ENCODE measurements at places on chromosomes 3 and 15.
A peak's percentile ranks its signal among the peaks of the same experiment; 100 is the strongest.

DNA sequence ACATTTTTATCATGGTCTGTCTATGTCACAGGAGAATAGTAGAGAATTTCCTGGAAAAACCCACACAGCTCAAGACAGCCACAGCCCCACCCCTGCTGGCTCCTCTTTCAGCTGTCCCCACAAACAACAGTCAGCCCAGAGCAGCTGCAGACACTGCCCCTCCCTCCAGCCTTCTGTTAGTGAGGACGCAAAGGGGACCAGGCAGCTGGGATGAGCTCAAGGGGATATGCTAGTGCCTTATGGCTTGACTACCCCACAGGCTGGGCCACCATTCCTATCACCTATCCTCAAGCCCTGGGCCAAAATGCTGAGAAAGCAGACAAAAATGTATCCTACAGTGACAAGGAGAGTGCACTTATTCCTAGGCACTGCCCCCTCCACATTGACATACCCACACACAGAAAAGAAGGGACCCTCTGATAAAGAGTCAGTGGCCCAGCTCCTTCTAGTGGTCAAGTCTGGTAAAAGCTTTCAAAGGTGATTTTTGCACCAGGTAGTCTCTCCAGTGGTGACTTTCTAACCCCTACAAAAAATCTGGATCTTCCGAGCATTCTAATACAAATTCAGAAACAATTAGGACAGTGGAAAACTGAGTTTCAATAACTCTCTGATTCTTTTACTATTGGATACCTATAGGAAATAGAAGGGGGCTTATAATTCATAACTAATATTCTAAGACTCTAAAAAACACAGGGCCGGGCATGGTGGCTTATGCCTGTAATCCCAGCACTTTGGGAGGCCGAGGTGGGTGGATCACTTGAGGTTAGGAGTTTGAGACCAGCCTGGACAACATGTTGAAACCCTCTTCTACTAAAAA, 3.0 kb upstream of the MAP1A start:
- peak; percentile 36 for DNase-seq

DNA sequence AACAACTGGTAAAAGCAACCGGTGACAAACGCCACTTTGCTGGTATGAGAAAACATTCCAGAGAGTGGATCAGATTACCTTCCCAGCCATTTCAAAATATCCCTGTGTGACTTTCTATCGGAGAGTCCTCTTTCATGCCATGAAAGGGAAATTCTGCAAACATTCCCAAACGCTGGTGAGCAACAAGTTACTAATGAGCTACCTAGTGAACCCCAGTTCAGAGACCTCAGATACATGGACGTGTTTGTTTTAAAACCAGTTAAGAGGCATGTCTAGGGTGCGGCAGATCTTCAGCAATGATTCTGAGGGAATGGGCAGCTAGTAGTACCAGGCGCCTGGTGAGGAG, 418.2 kb upstream of the NR2F2 start:
- no peak for DNase-seq

GRCh38 chr15:73228128-73228646, 140.6 kb downstream of the HCN4 start:
- DNase-seq: no peak

GRCh38 chr3:7158516-7158915, 297.6 kb downstream of the GRM7 start:
- DNase-seq: no peak

DNA sequence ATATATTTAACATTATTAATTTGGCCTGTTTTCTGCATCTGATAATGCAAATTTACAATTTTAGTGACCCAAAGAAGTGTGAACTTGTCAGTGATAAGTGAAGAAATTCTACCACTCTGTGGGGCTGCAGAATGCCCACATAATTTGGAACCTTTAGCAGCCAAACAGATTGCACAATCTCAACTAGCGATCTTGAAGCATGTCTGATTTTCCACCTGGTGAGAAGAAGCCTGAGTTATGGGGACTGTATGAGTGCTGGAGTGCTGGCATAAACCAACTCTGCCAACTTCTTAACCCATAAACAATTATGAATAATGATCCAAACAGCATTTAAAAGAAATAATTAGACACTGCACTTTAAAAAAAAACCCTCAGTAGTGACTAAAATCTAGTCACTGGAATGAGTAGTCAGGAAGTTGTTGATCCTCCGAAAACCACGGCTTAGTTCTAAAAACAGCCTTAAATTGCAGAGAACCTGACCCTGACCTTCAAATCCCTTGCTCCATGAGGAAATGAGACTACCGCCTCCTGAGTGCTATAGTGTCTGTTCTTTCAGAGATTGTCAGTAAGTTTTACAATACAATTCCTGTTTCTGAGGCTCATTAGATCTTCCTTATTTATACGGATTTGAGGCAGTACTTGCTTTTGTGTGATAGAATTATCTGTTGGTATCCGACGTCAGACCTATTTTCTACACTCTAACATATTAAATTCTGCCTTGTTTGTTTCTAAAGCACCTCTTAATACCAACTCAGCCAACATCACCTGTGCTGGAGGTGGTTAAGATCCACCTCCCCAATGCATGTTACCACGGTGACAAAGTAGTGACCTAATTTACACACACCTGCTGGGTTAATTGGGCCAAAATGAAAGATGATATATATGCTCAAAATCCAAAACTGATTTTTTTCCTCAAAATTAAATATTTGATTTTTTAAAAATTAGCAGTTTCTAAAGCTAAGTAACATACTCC, 267.7 kb downstream of the ZBTB20 start:
- DNase-seq: peak; percentile 98

DNA sequence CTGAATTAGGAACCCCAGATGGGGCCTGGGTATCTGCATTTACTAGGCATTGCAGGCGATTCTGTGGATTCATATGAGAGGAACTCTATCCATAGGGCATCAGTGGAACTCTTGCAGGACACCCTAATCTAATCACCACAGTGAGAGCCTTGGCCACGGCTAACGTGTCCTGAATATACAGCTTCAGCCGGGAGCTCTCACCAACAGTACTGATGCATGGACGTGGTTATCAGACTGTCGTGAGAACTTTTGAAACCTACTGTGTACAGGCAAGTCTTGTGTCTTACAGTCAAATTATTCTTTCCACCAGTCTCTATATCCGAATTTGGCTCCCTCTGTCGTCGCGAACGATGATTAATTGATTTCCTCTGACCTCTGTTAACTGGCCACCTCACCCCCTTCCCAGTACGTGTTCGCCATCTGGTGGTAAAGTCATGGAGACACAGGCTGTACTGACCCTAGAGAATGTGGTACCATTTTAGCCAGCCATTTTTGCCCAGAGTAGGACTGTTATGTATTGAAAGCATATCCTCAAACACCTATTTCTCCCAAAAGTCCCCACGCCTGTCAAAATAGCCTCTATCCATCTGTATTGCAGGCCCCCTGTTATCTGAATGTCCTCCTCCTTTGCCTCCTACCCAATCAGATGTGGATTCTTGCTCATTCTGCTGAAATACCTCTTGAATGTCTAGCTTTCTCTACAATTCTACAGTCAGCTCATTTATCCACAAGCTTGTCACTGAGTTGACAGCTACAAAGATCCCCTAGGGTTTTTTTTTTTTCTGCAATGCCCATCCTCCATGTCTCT, 39.7 kb downstream of the GLDN start:
- peak; percentile 80 for DNase-seq

- DNase-seq: no peak
Measured at GRCh38 chr15:49148298-49148697, 7.1 kb downstream of the COPS2 start.

GRCh38 chr15:78944202-78944625, 632 bp downstream of the CTSH start:
- peak; percentile 5 for DNase-seq

DNA sequence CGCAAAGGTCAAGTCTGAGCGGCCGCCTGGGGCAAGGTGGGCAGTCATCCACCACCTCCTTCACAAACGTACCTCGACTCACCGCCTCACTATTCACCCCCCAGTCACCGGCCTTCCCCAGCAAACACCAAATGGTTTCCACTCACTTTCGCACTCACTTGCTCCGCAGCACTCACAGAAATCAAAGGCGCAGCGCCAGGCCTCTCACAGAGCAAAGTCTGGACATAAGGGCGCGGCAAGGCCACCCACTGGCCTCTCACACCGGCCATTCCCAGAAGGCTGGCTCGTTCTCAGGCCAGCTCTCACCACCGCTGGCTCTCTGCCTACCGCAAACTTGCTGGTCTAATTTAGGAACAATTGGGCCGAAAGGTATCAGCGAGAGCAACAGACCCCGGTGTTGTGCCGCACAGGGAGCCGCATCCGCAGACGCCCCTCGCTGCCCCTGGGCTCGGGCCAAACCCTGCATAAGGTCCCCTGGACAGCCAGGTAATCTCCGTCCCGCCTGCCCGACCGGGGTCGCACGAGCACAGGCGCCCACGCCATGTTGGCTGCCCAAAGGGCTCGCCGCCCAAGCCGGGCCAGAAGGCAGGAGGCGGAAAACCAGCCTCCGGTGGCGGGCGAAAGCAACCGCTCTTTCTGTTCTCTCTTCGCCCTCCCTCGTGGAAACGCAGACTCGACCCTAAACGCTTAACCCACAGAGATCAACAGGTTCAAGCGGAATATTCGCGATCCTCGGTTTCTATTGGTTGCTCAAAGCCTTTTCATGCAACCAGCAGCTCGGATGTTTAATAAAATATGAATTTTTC, 2.9 kb downstream of the SHOX2 start:
- no peak for DNase-seq

DNA sequence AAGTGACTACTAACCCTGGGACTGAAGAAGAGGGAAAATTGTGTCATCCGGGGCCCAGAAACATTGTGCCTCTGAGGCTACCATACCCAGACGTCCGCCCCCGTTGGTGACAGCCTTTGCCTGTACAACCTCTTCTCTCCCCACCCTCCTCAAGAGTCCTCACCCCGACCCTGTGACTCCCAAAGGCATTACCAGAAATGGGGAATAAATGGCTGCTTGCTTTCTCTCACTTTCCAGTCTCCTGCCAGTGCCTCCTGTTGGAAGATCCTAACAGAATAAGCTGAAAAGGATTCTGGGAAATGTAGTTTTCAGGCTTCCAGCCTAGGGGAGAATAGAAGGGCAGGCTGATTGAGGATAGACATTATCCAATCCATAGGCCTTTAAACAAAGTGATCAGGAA, 30.8 kb upstream of the SLC25A36 start:
- peak; percentile 50 for DNase-seq

DNA sequence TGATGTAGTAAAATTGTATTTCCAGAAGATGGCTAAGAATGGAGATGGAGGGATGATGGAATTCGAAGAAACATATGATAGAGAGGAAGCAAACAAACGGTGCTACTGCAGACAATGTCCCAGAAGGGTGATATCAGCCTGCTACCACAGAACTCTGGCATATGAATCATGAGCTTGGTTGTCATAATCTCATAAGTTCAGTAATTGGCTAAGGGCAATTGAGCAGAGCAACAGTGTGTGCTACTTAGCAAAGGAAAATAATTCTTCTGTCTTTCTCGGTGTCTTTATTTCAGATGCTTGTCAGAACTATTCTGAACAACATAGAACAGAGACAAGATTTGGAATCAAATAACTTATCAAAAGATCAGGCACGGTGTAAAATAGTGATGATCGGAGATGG, 407.3 kb downstream of the GBE1 start:
- no peak for DNase-seq

- DNase-seq: no peak
Measured at GRCh38 chr15:31262901-31263671, 63.5 kb upstream of the KLF13 start.

GRCh38 chr3:104234442-104235194, 1132.1 kb upstream of the ALCAM start:
- no peak for DNase-seq

DNA sequence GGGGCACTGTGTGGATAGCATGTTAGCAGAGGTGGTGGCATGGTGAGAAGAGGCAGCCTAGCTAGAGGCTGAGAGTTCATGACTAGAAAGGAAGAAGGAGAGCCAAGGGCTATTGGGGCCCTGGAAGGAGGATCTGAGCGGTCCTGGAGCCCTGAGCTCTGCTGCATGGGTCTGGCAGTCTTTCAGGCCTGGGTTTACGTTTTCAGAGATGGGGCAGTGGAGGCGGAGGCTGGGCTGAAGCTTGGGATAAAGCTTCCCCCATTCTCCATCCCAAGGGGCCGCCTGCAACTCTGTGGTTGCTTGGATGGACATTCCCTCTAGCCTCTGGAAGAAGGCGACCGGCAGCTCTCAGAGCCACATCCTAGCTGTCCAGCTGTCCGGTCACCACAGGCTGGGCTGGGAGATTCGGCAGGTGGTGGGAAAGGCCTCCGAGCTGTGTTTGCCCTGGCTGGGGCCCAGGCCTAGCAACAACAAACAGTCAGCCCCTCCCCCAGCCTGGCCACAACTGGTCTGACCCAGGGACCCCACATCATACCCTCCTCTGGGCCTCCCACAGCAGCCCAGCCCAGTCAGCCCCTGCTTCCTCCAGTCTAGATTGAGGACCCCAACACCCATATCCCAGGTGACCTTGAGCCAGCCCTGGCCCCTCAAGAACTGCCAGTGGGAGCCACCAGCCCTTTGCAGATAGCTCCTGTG, 1.8 kb upstream of the SLC38A3 start:
- DNase-seq: peak; percentile 17

GRCh38 chr3:22612927-22613326, 590.2 kb upstream of the UBE2E2 start:
- no peak for DNase-seq

DNA sequence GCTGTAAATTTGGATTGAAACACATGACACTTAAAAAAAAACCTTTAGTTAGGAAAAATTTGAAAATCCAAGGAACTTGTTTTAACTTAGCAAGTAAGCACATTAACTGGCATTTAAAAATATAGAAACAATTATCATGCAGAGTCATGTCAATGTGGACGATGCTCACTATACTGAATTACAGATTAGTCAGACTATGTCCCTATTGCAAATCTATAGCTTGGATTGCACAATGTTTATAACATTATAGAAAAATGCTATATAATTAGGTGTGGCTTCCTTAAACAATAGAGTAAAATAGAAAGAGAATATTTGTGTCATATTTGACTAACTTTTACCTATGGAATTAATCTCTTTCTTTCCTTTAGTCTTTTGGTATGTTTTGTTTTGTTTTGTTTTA, 48.4 kb upstream of the TUSC7 start:
- no peak for DNase-seq
